Activated CD4-positive, alpha-beta T cell treated with anti-CD3 and anti-CD28 coated beads for 1 hour (primary cell): ENCODE measurements at places on chromosomes 12 and 14.

DNA sequence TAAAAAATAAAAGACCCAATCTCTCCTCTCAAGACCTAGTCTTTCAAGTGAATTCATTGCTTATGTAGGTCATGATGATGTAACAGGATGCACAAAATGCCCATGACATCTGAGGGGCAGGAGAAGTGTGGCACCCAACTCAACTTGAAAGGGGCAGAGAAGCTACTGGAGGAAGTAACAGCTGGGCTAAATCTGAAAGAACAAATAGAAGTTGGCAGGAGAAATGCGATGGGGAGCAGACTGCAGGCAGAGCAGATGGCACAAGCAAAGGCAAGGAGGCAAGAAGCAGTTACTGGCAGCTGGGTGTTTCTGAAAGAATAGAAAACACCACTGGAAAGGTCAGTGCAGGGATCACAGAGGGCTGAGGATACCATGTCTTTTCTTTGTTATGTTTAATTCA, 14.6 kb downstream of the SLC38A4 start:
- DNase-seq: no peak

DNA sequence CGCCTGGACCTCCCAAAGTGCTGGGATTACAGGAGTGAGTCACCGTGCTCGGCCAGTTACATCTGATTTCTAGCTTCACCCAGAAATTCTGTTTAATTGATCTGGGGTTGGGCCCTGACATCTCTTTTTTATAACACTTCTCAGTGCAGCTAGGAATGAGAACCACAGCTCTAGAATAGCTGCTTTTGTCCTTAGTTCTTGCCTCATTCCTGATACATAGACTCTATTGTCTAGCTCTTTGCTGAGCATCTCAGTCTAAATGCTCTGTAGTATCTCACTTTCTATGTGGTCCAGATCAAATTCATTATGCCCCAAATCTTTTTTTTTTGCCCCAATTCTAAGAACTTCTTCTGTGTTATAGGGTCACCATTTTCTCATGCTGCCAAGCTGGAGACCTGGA, 29.9 kb upstream of the FUT8 start:
- DNase-seq: no peak

GRCh38 chr12:24738441-24738840, 210.5 kb downstream of the BCAT1 start:
- DNase-seq: no peak

DNA sequence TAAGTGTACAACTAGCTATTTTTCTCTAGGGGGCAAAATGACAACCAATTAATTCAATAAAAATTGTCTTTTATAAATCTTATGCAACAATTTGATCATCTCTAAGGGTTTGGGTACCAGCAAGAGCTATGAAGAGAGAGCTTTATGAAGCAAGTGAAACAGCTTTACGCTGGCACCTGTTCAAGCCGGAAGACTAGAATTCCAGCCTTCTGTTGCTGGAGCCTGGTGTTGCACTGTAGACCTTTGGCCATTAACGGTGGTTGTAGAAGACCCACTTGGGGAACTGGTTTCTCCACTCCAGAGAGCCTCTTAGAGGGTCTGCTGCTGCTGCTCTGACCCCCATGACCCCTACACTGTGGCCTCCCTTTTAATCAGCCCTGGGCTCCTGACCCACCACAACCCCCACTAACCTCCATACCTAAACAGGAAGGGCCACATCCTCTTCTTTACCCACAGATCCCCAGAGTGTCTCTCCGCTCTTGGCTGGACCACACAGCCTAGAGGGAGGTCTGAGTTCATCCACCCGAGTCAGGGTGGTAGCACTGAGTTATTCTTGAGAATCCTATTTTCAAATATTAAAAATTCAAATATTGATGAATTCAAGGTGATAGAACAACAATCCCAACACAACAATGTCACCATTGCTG, 54.6 kb upstream of the STON2 start:
- no peak for DNase-seq

DNA sequence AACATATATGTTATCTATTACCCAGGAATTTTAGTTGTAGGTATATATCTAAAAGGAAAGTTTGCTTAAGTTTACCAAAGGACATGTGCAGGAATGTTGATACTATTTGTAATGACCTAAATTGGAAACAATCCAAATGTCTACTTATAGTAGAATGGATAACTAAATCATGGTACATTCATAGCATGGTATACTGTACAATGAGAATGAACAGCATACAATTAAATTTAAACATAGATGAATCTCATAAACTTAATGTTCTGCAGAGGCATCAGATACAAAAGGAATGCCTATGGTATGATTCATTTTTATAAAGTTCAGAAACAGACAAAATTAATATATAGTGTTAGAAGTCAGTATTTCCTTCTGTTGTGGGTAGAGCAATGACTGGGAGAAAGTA, 135.4 kb downstream of the GPHN start:
- no peak for DNase-seq

- no peak for DNase-seq
Observed at GRCh38 chr12:45828402-45828801, 98.9 kb downstream of the ARID2 start.

GRCh38 chr12:46450279-46450748, 77.7 kb upstream of the SLC38A2 start:
- DNase-seq: no peak

- DNase-seq: no peak
Observed at GRCh38 chr14:85416771-85417170, 113.2 kb upstream of the FLRT2 start.

DNA sequence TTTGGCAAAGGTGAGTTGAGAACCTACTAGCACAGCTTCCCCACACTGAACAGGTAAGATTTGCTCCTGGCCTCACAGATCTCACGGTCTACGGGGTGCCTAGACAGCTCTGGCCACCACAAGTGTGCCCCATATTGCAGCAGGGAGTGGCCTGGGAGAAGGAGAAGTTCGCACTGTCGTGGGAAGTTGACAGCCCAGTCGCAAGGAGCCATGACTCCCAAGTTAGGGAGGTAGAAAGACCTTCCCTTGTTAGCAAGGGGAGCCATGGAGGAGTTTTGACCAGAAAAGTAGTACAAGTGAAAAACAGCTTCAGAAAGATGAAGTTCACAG, 316.3 kb downstream of the BCL11B start:
- no peak for DNase-seq

DNA sequence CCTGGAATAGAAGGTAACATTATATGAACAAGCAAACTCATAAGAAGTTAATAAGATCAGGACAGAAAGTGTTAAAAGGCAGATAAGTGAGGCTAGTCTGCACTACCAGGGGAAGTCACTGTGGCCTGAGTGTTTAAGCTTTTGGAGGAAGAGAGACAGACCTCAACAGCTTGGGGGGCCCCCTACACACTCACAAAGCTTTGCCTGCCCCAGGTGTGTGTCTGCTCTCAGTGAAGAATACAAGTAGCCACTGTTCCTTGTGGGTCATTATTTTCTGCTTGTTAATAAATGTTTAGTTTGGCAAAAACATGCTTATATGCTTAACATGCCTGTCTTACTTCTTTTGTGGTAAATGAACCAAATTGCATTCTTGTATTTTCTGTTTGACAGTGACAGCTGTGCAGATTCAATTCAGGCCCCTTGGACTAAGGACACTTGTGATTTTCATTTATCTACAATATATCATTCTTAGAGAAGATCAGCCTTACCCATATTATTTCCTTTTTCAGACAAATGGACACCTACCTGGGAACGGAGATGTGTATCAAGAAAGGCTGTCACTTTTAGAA, 50.7 kb upstream of the C12orf71 start:
- DNase-seq: no peak

DNA sequence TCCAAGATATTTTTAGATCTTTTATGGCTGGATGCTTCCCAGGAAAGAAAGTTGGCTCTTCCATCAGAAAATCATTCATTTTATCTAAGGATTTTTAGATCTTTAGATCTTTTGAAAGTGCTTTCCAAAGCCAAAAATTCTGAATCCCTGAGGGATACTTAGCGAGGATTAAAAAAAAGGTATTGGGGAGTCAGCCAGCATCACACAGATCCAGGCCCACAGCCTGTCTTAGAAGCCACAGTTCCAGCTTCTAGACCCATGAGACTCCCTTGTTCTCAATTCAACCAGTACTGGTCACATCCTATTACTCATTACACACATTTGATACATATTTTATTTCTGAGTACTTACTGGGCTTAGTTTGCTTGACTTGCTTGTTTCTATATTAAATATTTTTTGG, 49.9 kb downstream of the TSPAN8 start:
- DNase-seq: no peak

DNA sequence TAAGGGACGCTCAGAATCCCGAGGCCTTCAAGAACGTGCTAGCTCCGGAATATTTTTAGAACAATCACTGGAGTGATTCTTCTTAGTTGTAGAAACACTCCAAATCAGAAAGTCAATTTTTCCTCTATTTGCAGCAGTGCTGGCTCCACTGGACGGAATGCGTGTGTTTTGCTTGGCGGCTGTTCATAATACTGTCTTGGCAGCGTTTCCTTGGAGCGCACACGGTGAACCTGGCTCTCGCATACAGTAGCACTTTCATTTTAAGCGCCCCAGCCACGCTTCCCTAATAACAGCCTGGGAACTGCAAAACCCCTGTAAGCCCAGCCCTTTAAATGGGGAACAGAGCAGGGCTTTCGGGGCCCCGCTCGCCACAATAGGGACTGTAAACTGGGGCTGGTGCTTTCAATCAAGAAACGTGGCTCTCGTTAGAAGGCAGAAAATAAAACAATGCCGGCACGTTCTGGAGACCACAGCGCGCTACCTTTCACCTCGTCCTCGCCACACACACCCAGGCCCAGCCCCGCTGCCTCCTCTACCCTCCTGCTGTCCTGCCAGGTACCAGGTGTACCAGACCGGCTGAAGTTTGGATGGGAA, 79.9 kb downstream of the BCL11B start:
- no peak for DNase-seq

- DNase-seq: no peak
Observed at GRCh38 chr12:62297321-62297720, 37.1 kb downstream of the USP15 start.

- peak; percentile 11 for DNase-seq
Observed at GRCh38 chr12:45518291-45519235, 210.9 kb upstream of the ARID2 start.

DNA sequence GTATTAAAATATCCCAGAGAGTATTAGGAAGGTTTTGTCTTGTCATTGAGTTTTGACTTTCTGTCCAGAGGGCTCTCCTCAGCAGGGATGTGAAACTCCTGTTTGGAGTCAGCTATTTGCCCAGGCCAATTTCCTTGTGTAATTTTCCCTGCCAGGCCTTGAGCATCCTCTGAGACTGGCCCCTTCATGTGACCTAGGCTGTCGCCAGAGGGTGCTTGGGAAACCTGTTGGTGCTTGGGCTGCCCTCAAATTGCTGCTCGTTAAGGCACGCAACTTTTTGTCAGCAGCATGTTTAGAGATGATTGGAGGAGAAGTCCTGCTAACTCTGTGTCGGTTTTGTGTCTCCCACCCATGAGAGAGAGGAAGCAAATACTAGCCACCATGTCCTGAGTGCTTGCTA, 39.1 kb downstream of the IQSEC3 start:
- no peak for DNase-seq

- no peak for DNase-seq
Observed at GRCh38 chr12:115228434-115228833, 544.5 kb upstream of the TBX3 start.

DNA sequence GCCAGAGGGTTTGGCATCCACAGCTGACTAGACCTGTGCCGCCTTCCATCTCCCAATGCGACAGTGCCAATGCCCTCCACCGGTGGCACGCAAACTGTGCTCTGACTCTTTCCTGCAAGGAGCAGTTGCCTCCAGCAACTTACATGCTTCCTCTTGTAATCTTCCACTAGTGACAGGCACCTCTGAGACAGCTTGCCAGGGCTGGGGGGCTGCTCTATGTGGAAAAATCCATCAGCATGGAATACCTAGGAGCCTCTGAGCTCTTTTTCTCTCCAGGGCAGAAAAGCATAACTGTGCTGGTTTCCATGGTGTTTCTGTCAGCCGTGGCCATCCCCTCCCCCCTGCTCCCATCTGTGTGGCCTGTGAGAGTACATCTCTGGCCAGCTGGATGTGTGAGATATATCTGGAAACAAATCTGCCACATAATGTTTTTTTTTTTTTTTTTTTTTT, 110.6 kb downstream of the MYRFL start:
- no peak for DNase-seq

- DNase-seq: no peak
Observed at GRCh38 chr12:93978553-93978952, 169.8 kb upstream of the PLXNC1 start.

DNA sequence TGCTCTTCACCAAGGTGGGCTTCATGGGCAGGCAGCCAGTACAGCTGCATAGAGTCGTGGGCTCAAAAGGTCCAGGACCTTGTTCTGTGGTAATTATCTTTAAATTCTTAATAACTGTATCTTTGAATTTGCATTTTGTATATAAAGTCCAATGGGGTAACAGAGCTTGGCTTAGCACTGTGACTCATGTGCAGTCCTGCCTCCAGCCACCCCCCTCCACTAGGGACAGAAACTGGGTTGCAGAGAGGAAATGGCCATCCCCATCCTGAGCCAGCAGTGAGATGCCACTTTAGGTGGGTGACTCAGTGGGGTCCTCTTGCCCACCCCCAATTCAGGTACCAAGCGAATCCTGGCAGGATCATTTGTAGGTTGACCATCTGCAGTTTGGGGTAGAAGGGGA, 48.1 kb downstream of the EPS8 start:
- DNase-seq: no peak

DNA sequence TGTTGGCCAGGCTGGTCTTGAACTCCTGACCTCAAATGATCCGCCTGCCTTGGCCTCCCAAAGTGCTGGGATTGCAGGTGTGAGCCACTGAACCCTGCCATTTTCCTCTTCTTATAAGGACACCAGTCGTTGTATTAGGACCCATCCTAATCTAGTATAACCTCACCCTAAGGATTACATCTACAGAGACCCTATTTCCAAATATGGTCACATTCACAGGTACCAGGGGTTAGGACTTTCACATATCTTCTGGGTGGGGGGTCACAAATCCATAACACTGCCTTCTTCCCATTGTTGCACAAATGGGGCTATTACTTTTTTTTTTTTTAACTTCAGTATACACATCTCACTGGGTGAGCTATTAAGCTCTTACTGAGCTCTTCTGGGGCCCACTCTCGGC, 38.6 kb downstream of the ARF6 start:
- DNase-seq: no peak

DNA sequence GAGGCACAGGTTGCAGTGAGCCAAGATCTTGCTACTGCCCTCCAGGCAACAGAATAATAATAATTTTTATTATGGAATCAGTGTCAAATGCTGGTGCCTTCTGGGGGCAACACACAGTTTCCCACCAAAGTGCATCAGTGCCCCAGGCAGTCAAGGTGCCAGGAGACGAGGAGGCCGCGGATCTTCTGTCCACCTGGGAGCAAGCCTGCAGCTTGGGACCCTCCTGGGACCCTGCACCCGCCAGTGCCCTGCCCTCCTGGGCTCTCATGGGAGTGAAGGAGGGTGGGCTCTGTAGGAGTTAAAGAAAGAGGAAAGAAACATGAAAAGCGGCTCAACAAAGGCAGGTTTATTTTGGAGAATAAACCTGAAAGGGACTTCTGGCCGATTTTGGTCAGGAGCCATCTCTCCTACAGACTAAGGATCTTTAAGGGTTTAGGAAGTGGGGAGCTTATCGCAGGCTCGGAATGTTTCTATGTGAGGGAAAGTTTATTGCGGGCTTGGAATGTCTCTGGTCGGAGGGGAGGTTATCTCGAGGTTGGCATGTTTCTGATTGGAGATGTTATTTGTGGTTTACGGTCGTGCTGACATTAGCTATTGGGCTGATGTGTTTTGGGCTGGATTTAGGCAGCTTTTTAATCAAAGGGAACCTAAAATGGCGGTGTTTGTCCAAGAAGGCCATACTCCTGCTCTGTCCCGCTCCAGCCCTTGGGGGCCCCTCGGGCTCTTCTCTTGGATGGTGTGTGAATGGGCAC, 1.1 kb upstream of the ASPG start:
- DNase-seq: no peak

- DNase-seq: peak; percentile 75
Observed at GRCh38 chr12:103840876-103841689, at the start of gene NT5DC3. Gene NT5DC3, minus strand, starts transcription at chr12:103841234. Its CDS starts 78 bp downstream, at chr12:103841156.
